Cardiac muscle cell (in vitro differentiated cells and primary cell): ENCODE measurements at places on chromosomes 12 and 14. TPM values are rescaled to one million over a fixed set of nuclear protein-coding genes. Genes with fewer than 3 reads are reported as not detected.

The CLEC4C gene
- not detected in 2 replicates for total RNA-seq

The DGLUCY gene
- total RNA-seq, result 57.4 and 90.0 TPM in 2 replicates

The TAS2R8 gene
- 0.45 TPM in 1 of 2 replicates, not detected in the other for total RNA-seq

The DPPA3 gene
- total RNA-seq, result not detected in 2 replicates

The GLIPR1L1 gene
- total RNA-seq, result not detected in 2 replicates

The ANO4 gene
- 0.33 and 0.95 TPM in 2 replicates for total RNA-seq

The FAM90A1 gene
- 0.18 and 0.28 TPM in 2 replicates for total RNA-seq

The KLRG1 gene
- total RNA-seq, result 5.6 and 8.5 TPM in 2 replicates

The TEX52 gene
- not detected in 2 replicates for total RNA-seq

The ANKRD33 gene
- 0.30 TPM in 1 of 2 replicates, not detected in the other for total RNA-seq

The CCDC197 gene
- not detected in 2 replicates for total RNA-seq

The DIO3 gene
- total RNA-seq, result 0.18 TPM in 1 of 2 replicates, not detected in the other

The OR10A7 gene
- total RNA-seq, result not detected in 2 replicates

The GPX2 gene
- total RNA-seq, result not detected in 2 replicates

The SLCO1B1 gene
- total RNA-seq, result not detected in 2 replicates

The AMHR2 gene
- total RNA-seq, result 39.8 and 60.0 TPM in 2 replicates

The ZFYVE21 gene
- 118 and 135 TPM in 2 replicates for total RNA-seq

The RASSF9 gene
- 0.35 and 0.54 TPM in 2 replicates for total RNA-seq

The NRXN3 gene
- total RNA-seq, result 0.69 and 1.1 TPM in 2 replicates

The RAB35 gene
- 27.5 and 33.4 TPM in 2 replicates for total RNA-seq

The DACT1 gene
- 259 and 324 TPM in 2 replicates for total RNA-seq

The FITM1 gene
- total RNA-seq, result 124 and 136 TPM in 2 replicates

The RHEBL1 gene
- 0.42 and 1.1 TPM in 2 replicates for total RNA-seq

The KRT73 gene
- total RNA-seq, result not detected in 2 replicates

The RPS6KA5 gene
- 5.0 and 10.9 TPM in 2 replicates for total RNA-seq

The TNFRSF1A gene
- 32.8 and 33.3 TPM in 2 replicates for total RNA-seq

The CELA1 gene
- total RNA-seq, result not detected in 2 replicates

The BDKRB1 gene
- total RNA-seq, result 0.09 and 0.42 TPM in 2 replicates

The ALDH6A1 gene
- 43.0 and 55.5 TPM in 2 replicates for total RNA-seq

The CPNE8 gene
- 0.60 and 0.81 TPM in 2 replicates for total RNA-seq

The AQP6 gene
- total RNA-seq, result 1.8 TPM in 1 of 2 replicates, not detected in the other

The RNU4-1 gene
- not detected in 2 replicates for total RNA-seq

The ATN1 gene
- total RNA-seq, result 28.1 and 46.4 TPM in 2 replicates

The SLC25A47 gene
- total RNA-seq, result not detected in 2 replicates

The ASPG gene
- total RNA-seq, result 1.8 and 7.3 TPM in 2 replicates

The NTF3 gene
- 2.6 and 4.7 TPM in 2 replicates for total RNA-seq

The KRT74 gene
- not detected in 2 replicates for total RNA-seq

The OR6C2 gene
- total RNA-seq, result not detected in 2 replicates

The DNAH10 gene
- total RNA-seq, result 0.77 and 1.1 TPM in 2 replicates

The RFLNA gene
- 4.5 and 5.7 TPM in 2 replicates for total RNA-seq

The DEGS2 gene
- total RNA-seq, result 0.49 and 2.7 TPM in 2 replicates
